ENCODE measurements at places on chromosomes 12 and 14. TPM values are rescaled to one million over a fixed set of nuclear protein-coding genes. Genes with fewer than 3 reads are reported as not detected.
A peak's percentile ranks its signal among the peaks of the same experiment; 100 is the strongest.

DNA sequence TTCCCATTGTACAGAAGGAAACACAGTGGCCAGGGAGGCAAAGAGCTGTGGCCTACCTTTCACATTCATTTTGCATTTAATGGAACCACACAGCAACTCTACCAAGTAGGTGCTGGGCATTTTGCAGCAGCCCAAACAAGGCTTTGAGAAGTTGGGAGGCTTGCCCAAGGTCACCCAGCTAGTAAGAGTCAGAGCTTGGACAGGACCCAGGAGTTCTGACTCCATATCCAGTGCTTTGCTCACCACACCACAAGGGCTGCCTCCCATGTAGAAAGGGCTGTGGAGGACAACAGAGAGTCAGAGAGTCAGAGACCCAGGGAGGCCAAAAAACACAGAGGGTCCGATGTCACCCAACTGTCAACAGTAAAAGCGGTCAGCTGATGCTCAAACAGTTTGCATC lies 400.2 kb downstream of the BCL11B start:
- no peak for DNase-seq

GRCh38 chr14:36524874-36525745 lies 5.1 kb upstream of the NKX2-1 start:
- DNase-seq = peak; percentile 66

Gene ACSM4
- total RNA-seq = not detected

Gene KRT74
- 0.10 TPM for total RNA-seq

DNA sequence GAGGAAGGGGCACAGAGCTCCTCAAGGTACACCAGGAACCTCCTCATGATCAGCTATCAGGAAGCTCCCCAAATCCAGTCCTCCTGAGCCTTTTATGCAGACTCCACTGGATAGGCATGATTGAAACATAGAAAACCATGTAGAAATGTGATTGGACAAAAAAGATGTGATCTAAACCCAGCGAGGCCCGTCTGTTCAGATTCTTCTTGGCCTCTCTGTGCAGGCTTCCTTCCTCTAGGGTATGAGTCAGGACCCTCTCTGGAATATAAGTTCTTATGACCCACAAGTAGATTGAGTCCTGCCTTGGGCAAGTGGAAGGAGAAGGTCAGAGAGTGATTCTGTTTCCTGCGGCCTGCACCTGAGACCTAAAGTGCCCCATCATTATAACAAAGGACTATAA lies 166.3 kb downstream of the PHLDA1 start:
- DNase-seq = no peak

DNA sequence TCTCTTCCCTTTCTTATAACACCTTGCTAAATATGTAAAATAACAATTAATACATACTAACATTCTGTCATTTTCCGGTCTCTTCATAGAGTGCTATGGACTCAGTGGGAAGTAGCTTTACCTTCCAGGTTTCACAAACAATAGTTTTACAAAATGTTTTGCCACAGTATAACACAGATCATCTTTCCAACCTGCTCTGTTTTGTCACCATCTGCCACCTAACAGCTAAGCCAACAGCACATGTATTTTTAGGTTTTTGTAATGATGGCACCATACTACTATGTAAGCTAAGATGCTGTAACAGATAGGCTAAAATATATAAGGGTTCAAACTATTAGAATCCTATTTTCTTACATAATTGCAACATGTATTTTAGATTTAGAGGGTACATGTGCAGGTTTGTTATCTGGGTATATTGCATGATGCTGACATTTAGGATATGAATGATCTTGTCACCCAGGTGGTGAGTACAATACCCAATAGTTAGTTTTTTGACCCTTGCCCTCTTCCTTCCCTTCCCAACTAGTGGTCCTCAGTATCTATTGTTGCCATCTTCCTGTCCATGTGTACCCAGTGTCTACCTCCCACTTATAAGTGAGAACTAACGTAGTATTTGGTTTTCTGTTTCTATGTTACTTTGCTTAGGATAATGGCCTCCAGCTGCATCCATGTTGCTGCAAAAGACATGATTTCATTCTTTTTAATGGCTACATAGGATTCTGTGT lies 8.7 kb downstream of the RHOJ start:
- DNase-seq = no peak

Data from spinal cord (tissue), 10 donors.